ENCODE measurements at places on chromosomes 7 and 10.
A peak's percentile ranks its signal among the peaks of the same experiment; 100 is the strongest.

DNA sequence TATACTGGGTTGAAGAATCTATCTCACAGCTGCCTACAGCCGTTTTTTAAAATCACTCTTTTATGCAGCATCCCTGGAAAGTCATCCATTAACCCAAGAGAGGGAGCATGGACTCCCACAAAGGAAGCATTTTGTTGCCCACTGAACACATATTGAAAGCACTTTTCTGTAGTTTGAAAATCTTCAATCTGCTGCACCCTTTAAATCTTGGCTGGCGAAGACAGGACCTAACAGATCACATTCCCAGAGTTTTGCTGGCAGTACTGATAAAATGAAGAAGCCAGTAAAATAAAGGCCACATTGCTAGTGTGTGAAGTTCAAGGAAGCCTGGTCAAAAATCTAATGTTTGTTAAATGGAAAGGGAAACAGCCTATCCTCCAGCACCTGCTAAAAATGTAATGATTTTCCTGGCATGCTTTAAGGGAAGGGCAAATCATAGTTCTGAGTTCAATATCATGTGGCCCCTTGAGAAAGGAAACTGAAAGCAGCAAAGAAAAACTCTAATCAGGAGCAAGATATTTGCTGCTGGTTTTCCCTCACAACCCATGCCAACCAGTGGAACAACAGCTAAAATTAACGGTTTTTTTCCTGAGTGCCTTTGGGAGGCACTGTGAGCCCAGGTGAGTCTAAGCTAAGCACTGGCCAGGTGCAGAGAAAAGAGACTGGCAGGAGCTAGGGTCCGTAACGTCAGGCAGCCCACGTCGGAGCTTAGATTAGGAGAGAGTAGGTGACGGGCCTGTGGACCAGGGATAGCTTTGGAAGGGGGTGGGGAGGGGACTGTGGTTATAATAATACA is 97.9 kb upstream of the PALS2 start:
- DNase-seq = no peak

GRCh38 chr7:135416431-135416830 is 93.5 kb downstream of the CNOT4 start:
- no peak for DNase-seq

DNA sequence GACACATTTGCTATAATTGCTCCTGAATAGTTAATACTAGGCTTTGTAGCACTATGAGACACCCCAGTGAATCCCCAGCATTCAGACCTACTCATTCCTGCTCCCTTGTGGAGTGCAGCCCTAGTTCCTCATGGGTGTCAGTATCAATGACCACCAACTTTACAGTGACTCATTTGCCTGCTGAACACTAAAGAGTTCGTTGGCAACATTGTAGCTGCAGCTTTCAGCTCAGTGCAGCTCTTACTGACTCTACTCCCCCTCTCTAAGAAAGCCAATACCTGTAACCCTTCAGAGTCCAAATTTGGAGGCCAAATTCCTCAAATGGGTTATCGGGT is 127.1 kb upstream of the MTPN start:
- no peak for DNase-seq

DNA sequence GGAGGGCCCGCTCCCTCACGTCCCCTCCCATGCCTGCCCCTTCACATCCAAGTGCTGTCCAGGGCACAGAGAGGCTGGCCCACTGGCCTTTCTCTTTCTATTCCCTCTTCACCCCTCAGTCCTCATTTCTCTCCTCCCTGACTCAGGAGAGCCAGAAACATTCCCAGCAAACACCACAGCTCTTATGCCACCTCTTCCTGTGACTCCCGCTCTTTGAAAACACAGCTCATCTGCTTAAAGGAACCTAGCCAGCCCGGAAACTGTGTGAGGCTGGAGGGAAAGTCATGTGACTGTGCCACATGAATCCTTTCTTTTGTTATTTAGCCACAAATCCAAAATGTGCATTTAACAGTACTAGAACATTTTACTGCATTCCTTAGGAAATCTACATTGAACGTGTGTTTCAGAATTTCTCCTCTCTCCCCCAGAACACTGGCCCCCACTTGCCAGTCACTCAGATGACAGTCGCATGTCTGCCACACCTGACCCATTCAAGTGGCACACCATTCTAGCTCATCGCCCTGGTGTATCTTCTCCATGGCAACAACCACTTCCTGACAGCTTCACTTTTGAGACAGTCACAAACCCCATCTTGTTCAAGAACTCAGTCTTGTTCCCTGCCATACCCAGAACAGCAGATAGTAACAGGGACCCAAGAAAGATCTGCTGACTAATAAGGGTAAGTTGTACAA is 42.8 kb downstream of the GRB10 start:
- no peak for DNase-seq

GRCh38 chr7:75639886-75640190 is 98.9 kb downstream of the HIP1 start:
- DNase-seq = no peak

- DNase-seq = peak; percentile 29
Measured at GRCh38 chr7:98329791-98330373, 48.4 kb downstream of the BRI3 start.

DNA sequence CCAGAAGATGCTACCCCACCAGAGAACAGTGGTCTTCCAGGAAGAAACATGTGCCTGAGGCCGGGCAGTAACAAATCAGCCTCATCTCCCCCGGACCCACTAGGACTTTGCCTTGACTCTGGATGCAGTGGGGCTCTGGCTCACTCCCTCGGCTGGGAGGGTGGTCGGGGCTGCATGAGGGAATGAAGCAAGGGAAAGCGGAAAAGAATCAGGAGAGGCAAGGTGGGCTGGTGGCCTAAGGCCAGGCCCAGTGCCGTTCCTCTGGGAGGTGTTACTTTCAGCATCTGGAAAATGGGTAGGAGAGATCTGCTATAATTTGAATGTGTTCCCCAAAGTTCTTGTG is 51.8 kb downstream of the CLEC2L start:
- no peak for DNase-seq

DNA sequence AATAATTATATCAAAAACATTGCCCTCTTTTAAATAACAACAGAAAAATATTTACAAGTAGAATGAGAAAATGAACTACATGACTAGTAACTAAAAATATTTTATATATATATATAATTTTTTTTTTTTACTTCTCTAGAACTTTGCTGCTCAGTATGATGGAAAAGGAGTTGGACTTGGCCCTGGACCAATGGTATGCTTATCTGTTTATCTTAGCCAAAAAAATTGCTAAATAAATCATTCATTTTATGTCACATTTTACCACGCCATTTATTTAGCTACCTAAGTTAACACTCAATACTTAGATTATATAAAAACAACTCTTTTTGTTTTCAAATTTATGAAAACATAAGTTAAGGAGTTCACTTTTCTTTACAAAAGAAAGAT is 6.7 kb downstream of the COL1A2 start:
- DNase-seq = peak; percentile 44

DNA sequence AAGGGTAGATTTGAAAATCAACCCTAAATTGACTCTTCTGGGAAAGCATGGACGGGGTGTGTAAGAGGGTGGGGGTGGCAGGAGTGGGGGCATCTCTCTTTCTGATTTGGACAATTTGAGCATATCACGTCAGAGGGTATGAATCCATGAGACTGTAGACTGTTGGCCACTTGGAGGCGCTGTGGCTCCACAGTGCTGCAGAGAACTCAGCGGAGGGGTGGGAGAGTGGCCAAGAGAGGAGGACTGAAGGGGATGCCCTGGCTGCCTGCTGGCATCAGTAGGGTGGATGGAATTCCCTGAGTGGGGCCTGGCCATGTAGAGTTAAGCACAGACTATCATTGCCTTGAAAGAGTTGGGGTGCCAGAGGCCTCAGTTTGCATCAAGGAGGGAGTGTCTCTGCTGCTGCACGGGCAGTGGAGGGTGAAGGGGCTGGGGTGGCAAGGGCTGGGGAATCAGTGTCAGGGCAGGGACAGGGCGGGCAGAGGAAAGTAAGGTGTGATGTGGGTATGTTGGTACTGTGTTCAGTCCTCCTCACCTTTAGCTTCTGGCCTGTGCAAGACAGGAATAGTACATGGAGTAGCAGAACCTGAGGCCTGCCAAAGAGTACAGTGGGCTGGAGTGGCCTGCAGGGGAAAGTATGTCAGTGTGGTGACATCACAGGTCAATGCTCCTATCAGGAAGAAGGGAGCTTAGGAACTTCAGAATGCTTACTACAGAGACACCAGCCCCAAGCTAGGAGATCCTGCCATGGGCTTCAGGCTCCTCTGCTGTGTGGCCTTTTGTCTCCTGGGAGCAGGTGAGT is 133.5 kb upstream of the PRSS58 start:
- no peak for DNase-seq

DNA sequence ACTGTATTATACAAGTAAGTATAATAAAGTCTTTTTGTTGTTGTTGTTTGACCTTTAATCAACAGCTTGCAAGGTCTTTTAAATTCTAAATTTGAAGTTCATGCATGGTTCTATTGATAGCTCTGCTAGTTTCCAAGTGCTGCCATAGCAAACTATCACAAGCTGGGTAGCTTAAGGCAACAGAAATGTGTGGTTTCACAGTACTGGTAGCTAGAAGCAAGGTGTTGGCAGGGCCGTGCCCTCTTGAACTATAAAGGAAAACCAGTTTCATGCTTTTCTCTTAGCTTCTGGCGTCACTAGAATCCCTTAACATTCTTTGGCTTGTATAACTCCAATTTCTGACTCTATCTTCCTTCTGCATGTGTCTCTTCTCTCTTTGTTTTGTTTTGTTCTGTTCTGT is 1021.9 kb upstream of the AUTS2 start:
- DNase-seq = no peak

GRCh38 chr7:93337052-93337451 is 104.9 kb downstream of the VPS50 start:
- no peak for DNase-seq

GRCh38 chr10:13784067-13784466 is 197.3 kb downstream of the PRPF18 start:
- DNase-seq = no peak

DNA sequence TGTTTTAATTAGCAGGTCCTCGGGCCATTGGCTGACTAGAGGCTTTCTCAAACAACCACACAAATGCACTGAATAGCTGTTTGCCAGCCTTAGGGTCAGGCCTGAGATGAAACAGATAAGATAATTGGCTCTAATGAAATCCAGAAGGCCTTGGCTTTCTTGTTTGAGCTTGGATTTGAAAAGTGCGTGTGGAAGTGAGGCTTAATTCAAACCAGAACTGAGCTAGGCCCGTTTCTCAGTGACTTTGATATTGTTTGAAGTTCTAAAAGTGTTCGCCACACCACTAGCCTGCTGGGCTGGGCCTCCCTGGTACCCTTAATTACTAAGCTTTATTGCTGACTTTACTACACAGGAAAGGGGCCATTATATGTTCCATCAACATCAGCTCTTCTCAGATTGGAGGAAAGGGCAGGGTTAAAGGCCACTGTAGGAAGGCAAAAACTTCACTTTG is 270.6 kb downstream of the TWIST1 start:
- no peak for DNase-seq

DNA sequence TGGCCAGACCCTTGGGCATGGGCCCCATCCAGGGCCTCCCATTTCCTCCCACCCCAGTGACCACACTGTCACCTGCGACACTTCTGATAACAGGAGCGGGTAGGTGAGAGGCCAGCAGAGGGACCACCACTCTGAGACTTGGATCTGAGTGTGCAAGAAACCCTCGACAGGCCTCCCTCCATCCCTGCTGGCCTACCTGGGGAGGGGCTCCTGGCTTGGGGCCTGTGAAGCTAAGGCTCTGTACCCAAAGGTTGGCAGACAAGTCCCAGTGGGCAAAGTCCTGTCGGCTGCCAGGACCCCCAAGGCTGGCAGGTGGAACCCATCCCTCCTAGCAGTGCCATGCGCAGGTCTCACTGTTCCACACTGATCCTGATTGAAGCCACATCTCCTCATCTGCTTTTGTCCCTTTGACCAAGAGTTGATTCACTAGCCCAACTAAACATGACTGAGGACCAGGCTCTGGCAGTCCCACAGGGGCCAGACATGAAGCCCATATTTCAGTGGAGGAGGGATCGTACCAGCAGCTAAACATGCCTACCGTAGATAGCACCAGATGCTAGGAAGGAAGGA is 1.2 kb upstream of the PGAM2 start:
- no peak for DNase-seq

GRCh38 chr7:98287486-98287959 is 6.0 kb downstream of the BRI3 start:
- DNase-seq = no peak

GRCh38 chr7:151428378-151429236 is 11.3 kb downstream of the CRYGN start:
- peak; percentile 79 for DNase-seq

GRCh38 chr7:141433698-141434097 is 117.5 kb upstream of the AGK start:
- DNase-seq = no peak

GRCh38 chr7:375321-375831 is 85.4 kb downstream of the FOXL3 start:
- DNase-seq = no peak

- no peak for DNase-seq
Measured at GRCh38 chr7:122833888-122834570, 52.2 kb downstream of the CADPS2 start.

GRCh38 chr10:92689663-92690210 is at the start of gene HHEX:
Gene HHEX, plus strand, starts transcription at chr10:92689955. Its CDS starts 32 bp downstream, at chr10:92689987.
- peak; percentile 37 for DNase-seq

- peak; percentile 40 for DNase-seq
Measured at GRCh38 chr7:117808910-117809705, 64.1 kb downstream of the CTTNBP2 start.

Measured in fibroblast of mammary gland (primary cell).